ENCODE measurements at places on chromosomes 3 and 15.

- DNase-seq, result no peak
Observed at GRCh38 chr15:35657679-35658311, 111.8 kb upstream of the DPH6 start.

- no peak for DNase-seq
Observed at GRCh38 chr3:21989341-21990042, 238.5 kb upstream of the ZNF385D start.

DNA sequence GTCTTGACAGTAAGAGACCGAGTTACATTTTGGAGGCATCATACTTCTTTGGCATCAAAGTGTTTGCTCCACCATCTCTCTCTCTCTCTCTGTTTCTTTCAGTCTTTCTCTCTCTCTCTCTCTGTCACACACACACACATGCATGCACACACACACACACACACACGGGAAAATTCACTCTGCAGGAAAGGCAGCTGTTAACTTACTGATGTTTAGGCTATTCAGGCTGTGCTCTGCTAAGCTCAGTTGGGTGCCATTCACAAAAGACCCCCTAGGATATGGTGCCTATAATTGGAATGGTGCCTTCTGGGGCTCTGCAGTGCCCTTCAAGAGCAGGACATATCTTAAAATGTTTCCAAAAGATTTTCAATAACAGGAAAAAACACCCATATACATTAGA, 78.2 kb downstream of the KCNH8 start:
- no peak for DNase-seq

DNA sequence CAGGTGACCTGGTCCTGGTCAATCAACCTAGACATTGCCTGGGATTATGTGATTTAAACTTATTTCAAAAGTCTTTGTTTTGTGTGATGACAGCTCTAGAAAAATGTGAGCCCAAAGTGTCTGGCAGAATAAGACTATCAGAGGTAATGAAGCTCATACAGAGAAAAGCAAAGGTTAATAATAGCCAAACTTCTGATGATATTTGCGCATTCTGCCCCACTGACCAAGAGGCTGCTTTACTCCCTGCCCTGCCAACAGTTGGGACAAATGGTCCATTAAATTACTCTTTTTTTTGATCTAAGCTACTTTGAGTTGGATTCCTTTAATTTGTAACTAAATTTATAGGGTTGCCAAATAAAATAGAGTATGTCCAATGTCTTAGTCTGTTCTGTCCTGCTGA, 911.2 kb downstream of the MCTP2 start:
- no peak for DNase-seq

DNA sequence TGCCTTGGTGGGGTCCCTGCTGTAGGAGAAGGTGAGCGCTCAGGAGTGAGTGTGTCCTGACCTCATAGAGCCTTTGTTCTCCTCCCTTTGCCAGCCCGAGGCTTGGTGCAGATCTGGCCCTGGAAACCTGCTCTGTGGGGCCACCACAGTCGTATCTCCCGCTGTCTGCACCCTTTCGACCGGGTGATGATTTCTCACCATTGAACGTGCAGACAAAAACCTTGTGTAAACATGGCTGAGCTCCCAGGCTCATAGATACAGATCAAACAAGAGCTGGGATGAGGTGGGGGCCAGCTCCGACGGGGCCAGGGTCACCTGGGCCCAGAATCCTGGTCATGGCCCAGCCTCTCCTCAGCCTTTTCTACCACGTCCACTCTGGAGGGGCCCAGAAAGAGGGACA, 34.6 kb upstream of the ESYT3 start:
- DNase-seq, result no peak

DNA sequence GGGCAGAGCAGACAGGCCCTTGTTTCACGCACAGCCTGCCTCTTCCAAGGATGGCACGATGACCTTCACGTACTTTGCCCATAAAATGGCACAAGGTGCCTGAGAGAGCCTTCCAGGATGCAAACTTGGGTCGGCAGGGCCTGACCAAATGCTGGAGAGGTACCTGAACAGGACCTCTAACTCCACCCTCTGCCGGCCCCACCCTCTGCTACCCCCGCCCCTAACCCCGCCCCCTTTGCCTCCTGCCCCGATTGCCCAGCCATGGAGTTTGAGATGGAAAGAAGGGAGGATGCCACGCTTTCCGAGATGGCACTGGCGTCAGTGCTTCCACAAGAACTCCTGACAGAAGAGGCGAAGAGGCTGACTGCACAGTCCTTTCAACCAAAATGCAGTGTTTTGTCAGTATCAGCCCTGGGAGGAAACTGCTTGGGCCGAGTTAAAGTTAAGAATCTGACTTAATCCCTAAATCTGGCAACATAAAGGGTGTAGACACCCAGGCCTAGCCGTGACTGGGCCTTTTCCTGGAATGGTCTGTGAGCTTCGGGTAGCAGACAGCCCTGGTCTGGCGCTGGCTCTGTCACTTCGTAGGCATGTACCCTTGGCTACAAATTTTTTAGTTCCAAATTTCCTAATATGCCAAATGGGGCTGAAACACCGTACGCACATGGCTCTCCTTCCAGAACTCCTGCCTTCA, 230.3 kb upstream of the RGMA start:
- DNase-seq, result no peak

DNA sequence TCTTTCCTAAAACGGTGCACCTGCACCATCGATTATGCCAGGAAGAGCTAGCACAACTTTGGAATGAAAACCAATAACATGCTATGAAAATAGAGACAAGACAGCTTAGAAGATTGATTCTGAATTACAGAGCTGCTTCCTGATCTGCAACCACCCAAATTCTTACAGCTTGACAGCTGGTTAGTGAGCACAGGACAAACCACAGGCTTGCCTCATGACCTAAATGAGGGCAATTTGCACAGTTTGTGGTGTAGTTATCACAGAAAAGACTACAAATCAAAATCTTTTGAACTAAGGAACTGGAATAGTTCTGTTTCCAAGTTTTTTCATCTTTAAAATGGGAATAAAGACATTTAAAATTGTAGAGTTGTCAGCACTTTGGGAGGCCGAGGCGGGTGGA, 533.5 kb downstream of the NAALADL2 start:
- DNase-seq, result no peak

DNA sequence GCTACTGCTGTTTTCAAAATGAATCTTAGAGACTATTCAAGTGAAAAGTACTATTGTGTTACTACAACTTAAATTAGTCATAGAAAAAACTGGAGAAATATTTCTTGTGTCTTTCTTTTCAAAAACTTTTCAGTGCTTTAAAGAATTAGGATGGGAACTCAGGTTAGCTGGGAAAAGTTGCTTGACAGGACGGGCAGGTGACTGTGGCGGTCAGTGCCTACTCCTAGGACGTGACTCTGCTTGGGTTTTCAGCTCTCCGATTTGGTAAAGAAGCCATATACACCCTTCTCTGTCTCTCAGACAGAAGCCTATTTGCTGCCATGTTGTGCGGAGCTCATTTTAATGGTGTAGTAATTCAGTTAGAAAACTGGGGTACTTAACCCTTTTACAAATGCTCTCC, 89.8 kb upstream of the CACNA2D3 start:
- DNase-seq, result no peak

- DNase-seq, result no peak
Observed at GRCh38 chr3:116423945-116424344, 21.3 kb downstream of the LSAMP start.

DNA sequence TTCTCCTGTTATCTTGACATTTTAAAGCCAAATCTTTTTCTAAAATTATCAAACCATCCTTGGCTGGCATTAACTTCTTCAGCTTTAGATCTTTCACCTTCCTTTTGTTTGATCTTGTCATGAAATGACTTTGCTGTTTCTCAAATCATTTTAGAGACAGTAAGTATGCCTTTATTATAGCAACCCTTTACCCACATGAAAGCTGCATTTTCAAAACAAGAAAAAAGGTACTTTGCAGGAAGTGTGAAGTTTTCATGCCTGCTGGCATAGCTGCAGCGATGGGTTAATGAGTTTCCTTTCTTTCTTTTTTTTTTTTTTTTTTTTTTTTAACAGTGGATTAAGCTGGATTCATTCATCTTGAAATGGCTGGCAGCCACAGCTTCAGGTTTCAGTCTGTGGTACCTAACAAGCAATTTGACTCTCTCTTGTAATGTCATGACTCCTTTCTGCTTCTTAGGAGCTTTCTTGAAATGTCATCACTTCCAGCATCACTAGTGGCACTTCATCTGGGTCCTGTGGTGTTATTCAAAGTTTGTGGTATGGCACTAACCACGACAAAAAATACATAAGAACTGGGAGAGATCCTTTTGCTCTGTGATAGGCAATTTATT, 18.8 kb downstream of the SLC25A26 start:
- no peak for DNase-seq

- DNase-seq, result no peak
Observed at GRCh38 chr3:45406772-45407171, 18.4 kb downstream of the LARS2 start.

DNA sequence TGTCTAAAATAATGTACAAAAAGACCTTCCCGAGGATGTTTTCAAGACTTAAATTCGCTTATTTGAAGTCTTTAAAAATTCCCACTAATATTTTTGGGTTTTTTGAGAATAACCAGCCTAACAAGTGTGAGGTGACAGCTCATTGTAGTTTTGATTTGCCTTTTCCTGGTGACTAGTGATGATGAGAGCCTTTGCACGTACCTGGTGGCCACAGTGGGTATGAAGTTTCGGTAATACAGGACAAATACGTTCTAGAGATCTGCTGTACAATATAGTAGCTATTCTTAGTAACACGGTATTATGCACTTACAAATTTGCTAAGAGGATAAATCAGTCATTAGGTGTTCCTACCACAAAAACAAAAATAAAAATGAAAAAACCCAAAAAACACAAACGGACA, 124.9 kb downstream of the GRM7 start:
- DNase-seq, result no peak

- DNase-seq, result no peak
Observed at GRCh38 chr15:58506783-58507668, 75.2 kb downstream of the LIPC start.

- DNase-seq, result no peak
Observed at GRCh38 chr3:98670020-98670419, 76.6 kb upstream of the CPOX start.

- DNase-seq, result no peak
Observed at GRCh38 chr3:23738944-23739343, 66.8 kb upstream of the UBE2E1 start.

DNA sequence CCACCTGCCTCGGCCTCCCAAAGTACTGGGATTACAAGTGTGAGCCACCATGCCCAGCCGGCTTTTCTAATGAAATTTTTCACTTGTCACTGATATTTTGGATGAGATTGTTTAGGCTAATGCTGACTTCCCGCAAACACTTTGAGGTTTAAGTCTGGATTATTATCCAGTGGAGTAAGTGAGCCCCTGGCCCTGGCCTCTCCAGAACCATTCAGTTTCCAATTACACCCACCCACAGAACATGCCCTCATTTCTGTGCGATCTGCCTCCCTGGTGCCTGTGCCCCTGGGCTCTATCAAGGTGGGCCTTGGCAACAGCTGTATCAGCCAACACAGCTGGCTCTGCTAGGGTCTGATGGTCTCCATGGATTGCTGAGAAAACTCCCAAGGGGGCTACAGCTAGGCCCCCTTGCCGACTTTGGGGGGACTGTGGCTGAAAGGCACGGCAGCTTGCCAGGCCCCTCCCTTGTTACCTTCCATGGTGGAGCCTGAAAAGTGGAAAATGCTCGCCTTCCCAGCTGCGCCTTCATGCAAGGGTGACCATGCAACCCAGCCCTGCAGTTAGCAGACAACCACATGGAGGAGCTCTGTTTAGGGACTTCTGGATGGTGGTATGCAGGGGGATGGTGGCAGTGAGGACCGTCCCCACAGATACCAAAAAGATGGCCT, 288.9 kb downstream of the FAM43A start:
- peak; percentile 43 for DNase-seq

DNA sequence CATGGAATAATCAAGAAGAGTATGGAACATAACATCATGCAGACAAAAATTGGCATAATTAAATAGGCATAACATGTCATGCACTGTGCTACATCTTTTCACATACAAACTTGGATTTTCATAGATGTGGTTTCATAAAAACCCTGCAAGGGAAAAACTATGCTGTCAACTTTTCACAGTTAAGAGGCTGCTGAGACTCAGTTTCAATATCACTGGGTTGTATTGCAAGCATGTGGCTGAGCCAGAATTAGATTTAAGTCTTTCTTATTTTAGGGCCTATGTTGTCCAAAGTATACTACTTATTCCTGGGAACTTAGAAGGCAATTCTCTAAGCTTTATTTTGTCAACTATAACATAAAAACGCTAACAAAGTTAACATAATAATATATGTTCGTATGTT, 70.7 kb upstream of the LSAMP start:
- DNase-seq, result no peak

- DNase-seq, result no peak
Observed at GRCh38 chr15:85128621-85129020, 147.0 kb downstream of the PDE8A start.

DNA sequence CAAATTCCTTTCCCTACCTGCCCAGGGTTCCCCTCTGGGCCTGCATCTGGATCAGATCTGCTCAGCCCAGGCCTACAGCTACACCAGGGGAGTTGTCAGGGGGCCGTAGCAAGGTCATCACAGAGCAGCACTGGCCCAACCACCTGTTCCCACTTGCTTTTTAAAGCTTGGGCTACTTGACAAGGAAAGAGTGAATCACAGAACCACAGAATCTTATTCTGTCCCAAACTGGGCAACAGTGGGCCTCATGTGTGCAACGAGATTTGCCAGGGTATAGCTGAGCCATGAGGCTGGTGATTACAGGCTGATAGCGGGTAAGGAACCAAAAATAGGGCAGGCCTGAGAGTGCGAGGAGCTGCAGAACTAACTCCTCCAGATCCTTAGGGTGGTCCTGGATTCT, 66.7 kb downstream of the MYLK start:
- DNase-seq, result no peak

GRCh38 chr3:31652296-31652695, 119.6 kb downstream of the STT3B start:
- no peak for DNase-seq

DNA sequence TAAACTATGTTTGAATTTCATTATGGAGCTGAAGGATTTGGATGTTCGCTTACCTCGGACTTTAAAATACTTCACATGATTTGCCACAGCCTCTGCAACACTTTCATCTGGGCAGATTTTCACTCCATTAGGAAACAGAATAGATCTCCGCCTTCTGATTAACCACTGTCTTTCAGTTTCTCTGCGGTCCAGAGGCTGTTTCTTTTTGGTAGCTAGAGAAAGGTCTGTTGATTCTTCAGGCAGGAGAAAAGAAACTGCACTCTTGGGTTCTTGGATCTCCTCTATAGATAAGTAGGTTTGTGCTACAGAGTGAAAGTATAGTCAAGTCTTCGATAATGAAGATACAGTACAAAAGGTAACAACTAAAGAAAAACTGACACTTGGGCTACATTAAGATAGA, 844 bp downstream of the IMPG2 start:
- no peak for DNase-seq

GRCh38 chr15:96218623-96219455, 111.7 kb upstream of the NR2F2 start:
- DNase-seq, result no peak

- DNase-seq, result no peak
Observed at GRCh38 chr3:32884591-32884990, 66.8 kb downstream of the TRIM71 start.

DNA sequence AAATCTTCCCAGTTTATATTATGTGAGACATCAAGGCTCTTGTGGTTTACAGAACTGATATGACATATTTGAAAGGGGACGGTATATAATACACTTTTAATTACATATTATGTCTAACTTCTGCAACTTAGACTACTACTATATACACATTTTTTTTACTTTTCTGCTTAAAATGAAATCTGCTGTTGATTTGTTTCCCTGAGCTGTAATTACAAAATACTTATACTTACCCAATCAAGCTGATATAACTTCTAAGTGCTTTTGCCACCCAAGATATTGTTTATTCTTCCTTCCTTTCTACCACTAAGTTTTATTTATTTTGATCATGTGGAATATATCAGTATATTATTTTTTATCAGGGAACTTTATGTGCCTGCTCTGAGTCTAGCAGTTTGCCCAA, 654.0 kb upstream of the TGFBR2 start:
- DNase-seq, result no peak
